Activated T-cell treated with anti-CD3 and anti-CD28 coated beads for 48 hours (primary cell): ENCODE measurements at places on chromosomes 12 and 14.

DNA sequence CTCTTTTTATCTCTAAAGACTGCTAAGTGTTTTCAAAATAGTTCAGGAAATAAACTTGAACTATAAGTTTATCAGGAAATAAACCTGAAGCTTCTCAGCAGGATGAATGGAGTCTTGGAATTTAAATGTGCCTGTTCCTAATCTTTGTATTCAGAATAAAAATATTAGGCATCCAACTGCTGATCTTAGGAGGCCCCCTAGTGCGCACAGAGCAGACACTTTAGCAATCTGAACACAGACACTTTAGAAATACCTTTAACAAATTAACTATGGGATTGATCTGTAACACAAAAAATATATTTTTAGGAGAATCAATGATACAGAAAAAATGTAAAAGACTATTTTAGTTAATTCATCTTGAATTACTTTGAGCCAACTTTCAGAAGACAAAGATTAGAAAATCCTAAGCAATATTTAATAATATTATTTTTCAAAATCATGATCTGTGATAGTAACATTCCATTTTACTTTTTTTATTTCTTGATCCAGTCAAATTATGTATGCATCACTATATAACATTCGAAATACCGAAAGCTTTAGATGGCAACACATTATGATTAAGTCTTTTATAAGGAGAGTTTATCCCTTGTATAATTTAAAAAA lies 80.9 kb downstream of the SLC41A2 start:
- DNase-seq = no peak

- no peak for DNase-seq
These were observed 201.3 kb upstream of the FOXN3 start for GRCh38 chr14:89618330-89618708.

- no peak for DNase-seq
These were observed 6.1 kb upstream of the AMIGO2 start for GRCh38 chr12:47085815-47086252.

- peak; percentile 55 for DNase-seq
These were observed 325 bp downstream of the CRIP1 start for GRCh38 chr14:105486974-105487448.

DNA sequence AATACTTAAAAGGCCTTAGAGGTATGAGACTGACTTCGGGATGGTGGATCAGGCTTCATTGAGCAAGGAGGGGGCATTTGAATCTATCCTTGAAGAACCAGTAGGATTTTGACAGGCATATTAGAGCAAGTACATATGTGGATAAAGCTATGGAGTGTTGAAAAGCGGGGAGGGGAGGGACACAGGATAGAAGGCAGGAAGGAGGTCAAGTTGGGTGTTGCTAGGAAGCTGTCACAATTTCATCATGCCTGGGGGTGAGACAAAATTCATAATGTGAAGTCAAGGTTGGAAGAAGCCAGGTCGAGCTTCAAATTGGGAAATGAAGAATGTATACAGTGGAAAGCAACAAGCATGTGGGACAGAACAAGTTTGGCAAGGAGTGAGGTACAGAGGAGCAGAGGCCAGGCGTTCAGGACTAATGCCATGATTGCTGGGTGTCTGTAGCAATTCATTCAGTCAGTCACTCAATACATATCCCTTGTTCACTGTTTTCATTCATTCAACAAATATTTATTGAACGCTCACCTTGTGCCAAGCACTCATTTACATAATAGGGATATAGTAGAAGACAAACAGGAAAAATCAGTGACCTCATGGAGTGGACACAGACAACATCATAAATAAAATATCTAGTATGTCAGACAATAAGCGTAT lies 58.3 kb upstream of the LTA4H start:
- DNase-seq = no peak

DNA sequence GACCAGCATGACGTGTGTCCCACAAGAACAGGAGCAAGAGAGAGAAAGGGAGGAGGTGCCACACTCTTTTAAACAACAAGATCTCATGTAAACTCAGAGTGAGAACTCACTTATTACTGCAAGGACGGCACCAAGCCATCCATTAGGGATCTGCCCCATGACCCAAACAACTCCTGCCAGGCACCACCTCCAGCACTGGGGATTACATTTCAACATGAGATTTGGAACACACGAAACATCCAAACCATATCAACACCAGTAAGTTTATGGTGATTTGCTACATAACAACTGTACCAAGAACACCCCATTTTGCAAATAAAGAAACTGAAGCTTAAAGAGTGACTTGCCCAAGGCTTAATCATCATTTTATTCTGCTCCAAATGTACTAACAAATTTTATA lies 23.7 kb upstream of the OR6J1 start:
- no peak for DNase-seq

DNA sequence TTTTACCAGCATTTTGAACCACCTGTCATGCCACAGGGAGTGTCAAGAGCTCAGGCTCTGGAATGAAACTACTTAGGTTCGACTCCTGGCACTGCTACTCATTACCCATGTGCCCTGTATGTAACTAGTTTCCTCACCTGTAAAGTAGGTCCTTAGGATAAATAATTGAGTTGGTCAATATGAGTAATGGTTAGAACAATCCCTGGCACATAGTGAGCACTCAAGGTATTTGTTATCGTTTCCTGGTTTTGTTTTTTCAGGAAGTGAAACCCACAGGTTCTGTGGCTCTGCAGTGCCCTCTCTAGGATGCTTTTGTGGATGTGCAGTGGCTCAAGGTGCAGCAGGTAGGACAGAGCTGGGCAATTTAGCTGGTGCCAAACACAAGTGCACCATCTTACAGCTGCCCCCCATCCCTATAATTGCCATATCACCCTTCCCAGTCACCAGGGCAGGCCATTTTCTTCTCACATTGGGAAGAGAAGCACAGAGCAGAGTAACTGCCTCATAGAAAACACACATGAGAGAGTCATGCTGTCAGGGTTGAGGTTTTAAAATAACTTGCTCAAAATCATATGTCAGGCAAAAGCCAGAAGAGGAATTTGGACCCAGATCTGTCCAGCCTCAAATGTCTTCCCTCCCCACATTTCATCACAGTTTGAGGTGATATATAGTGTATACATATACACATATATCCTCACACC lies 297.5 kb downstream of the RPAP3 start:
- DNase-seq = no peak

GRCh38 chr14:88499225-88499624 lies 55.6 kb downstream of the PTPN21 start:
- DNase-seq = no peak

DNA sequence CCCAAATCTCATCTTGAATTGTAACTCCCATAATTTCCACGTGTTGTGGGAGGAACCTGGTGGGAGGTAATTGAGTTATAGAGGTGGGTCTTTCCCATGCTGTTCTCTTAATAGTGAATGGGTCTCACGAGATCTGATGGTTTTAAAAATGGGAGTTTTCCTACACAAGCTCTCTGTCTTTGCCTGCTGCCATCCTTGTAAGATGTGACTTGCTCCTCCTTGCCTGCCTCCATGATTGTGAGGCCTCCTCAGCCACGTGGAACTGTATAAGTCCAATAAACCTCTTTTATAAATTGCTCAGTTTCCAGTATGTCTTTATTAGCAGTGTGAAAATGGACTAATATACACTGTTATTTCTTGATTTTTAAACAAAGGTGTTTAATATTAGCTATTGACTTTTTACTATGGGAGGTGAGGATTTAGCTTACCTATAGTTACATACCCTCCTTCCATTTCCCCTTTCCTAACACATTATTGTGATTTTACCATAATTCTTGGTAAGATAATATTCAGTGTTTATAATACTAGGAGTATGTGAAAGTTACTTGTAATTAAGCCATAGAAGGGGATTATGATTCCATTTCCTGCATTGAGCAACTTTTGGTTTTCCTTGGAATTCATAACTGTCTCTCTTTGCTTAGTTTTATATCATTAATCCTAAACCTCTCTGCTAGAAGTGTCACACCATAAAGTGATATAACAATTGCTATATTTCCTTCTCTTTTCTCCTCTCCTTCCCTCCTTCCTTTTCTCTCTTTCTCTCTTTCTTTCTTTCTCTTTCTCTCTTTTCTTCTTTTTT lies 151.0 kb upstream of the KRAS start:
- DNase-seq = no peak

GRCh38 chr12:119423285-119423684 lies 88.8 kb downstream of the CCDC60 start:
- DNase-seq = no peak

GRCh38 chr12:121911824-121912585 lies 6.4 kb upstream of the CFAP251 start:
- DNase-seq = peak; percentile 12

DNA sequence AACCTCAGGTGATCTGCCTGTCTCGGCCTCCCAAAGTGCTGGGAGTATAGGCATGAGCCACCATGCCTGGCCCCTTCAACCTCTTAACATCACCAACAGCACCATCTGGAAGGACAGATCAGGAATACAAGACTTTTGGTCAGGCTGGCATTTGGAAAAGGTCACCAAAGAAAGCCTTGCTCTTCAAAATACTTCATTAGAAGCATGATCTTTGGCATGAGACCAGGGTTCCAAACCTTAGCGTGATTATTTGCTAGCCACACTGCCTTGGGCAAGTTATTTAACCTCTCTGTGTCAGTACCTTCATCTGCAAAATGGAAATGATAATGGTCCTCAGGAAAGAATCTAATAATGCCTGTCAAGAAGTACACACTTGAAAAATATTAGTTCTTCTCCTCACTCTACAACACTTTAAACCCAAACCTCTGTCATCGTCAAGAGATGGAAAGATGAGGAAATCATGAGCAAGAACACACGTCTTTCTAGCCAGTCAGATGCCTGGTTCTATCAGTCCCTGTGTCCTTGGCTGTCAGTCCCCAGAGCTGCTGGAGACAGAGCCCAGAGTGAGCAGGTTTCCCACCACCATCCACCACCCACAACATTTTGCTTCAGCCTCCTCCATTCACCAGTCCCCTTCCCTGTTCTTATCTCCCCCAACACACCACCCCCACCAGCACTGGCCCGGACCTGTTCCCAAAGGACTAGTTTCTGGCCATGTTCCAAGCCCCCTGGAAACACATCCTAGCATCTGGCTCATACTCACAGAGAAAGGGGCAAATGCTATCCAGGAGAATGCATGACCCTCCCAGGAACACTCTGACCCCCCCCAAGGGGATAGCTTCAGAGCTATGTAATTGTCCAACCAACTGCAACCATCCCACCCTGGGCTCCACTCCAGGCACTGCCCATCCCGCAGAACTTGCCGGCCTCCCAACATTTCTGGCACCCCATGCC lies 2.0 kb downstream of the ADCY6 start:
- DNase-seq = no peak

- DNase-seq = no peak
These were observed 68.0 kb downstream of the SPTB start for GRCh38 chr14:64811676-64812075.

DNA sequence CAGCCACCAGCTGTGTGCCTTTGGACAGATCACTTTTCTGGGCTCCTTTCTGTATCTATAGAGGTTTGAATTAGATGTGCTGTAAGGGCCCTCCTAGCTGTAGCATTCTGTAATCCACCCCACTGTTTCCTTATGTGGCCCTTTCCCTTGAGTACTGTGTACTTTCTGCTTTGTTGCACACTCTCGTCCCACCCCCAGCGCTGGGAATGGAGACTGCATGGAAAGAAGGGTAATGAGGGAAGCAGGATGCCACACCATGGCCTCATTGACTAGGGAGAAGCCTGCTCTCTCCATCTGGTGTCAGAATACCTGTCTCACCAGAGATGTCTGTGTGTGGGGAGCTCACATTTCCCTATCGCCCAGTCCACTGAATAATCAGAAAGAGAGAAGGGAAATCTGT lies 13.6 kb upstream of the GALNT16 start:
- no peak for DNase-seq

GRCh38 chr12:79826267-79827128 lies 108.4 kb downstream of the PPP1R12A start:
- DNase-seq = no peak

DNA sequence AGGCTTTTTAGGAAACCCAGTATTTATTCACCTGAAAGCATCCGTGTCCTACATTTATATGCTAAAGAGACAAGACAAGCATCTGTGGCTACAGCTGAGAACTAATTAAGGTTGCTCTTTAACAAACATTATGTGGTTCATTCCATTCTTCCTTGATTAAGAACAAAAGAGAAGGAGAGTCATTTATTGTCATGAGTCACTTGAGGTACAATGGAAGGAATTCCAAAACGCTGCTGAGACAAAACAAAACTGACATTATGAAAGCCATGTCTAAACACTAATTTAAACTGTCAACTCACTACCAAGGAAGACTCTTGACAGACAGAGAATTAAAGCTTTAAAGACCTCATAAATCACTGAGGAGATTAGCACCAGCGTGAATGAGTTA lies 214.4 kb downstream of the BMP4 start:
- DNase-seq = no peak

- peak; percentile 87 for DNase-seq
These were observed at the start of the genes DEPDC4 and SCYL2 for GRCh38 chr12:100266835-100267602. TSS of gene DEPDC4 (minus strand) at chr12:100267079. CDS start at chr12:100267076, 3 bp downstream. TSS of gene SCYL2 (plus strand) at chr12:100267177. CDS start at chr12:100282971, 15,794 bp downstream.

DNA sequence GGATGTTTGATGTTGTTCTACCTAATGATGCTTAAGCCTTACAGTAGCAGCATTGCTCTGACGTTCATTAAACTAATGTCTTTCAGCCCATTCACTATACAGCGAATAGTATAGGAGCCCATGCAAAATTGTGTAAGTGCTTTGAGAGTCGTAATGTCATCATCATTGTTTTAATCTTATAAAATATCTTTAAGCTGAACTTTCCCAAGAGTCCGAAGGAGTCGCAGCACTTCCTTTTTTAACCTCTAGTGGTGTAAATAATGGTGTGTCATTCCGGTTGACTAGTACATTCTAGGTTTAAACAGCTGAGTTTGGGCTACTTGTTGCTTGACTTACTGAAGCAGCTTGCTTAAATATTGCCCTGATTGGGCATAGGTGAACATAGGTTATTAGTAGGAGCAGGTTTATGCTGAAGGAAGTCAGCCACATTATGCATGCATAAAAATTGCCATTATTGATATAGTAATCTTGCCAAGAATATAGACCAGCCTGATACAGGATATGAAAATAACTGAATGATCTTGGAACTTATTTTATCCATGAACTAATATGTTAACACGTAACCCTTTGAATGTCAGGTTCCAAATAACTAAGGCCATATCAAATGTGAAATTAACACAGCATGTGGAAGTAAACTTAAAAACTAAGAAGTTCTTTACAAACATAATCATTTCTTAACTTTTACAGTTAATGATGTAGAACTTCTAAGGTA lies 2.6 kb downstream of the WNK1 start:
- no peak for DNase-seq

GRCh38 chr12:583251-583869 lies 79.9 kb downstream of the NINJ2 start:
- no peak for DNase-seq

- DNase-seq = no peak
These were observed 220 bp upstream of the KRT83 start for GRCh38 chr12:52321418-52321817.
